CD4-positive, alpha-beta T cell treated with Interleukin-15 for 4 hours (primary cell): ENCODE measurements at places on chromosomes 2 and 18.
A peak's percentile ranks its signal among the peaks of the same experiment; 100 is the strongest.

DNA sequence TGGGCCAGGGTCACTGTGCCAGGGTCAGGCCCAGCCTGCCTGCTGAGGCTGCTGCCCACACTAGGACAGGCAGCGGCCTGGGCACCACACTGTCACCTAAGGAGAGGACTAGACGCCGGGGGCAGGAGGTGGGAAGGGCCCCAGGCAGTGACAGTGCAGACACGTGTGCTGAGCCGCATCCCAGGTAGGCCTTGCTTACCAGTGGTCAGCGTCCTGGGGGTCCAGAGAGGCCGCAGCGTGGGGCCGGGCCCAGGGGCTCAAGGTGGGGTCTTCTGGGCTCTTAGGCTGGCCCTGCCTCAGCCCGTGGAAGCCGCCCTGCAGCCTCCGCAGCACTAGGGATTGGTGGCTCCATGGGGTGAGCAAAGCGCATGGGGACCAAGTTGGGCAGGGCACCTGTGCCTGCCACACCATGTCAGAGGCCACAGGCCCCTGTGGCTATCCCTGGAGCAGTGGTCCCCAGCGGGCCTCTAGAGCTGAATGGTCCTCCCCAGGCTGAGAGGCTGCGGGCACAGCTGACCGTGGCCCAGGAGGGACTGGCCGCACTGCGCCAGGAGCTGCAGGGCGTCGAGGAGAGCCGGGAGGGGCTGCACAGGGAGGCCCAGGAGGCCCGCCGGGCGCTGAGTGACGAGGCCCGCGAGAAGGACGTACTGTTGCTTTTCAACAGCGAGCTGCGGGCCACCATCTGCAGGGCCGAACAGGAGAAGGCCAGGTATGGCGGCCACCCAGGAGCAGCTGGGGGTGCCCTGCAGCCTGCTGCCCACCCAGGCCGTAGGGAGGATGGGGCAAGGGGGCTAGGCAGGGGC lies 35.2 kb upstream of the SNED1 start:
- no peak for DNase-seq

- no peak for DNase-seq
Observed at GRCh38 chr2:237859533-237860272, at the start of gene RAMP1. Gene RAMP1 (plus strand): TSS chr2:237859623. CDS start chr2:237859676, 53 bp downstream.

GRCh38 chr2:197707316-197708213 lies 2.4 kb downstream of the MARS2 start:
- DNase-seq, result peak; percentile 32

DNA sequence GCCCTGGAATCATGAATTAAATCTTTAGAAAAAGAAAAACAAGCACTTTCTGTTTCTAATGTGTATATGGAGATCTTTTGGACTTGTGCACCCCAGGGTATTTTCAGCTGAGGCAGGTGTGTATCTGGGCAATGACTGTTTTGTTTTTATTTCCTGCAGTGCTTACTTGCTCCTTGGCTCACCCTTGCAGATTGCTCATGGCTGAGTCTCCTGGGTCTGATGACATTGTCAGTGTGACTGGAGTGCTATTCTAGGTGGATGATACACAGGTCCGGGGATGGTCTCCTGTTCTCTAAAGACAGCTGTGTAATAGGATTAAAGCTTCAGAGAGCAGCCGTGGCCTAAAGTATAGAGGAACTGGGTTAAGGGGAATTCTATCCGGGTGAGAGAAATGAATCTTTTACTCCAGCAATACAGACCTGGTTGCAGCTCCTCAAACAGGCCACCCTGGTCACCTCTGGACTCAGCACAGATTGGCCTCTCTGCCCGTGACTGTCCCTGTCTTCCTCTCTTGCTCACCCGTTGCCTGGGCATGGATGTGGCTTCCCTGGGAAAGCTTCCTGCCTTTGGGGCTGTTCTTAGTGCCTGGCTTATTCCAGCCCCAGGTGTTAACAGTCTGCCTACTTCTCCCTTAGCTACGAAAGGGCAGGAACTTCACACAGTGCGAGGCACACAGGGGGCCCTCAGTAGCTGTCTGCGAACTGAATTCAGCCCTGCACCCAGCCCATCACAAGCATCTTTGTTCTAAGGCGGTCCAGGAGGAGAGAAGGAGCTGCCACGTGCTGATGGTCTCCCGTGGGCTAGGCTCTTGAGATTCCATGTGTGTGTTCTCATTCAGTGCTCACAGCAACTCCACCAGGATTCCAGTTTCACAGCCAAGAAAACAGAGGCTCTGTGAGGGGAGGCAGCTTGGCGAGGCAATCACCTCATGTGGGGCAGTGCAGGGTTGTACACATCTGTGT lies 84.3 kb downstream of the ACOXL start:
- no peak for DNase-seq

- DNase-seq, result no peak
Observed at GRCh38 chr2:200829258-200829655, 17.5 kb downstream of the BZW1 start.

GRCh38 chr2:181779288-181780021 lies 99.1 kb upstream of the NEUROD1 start:
- DNase-seq, result no peak

DNA sequence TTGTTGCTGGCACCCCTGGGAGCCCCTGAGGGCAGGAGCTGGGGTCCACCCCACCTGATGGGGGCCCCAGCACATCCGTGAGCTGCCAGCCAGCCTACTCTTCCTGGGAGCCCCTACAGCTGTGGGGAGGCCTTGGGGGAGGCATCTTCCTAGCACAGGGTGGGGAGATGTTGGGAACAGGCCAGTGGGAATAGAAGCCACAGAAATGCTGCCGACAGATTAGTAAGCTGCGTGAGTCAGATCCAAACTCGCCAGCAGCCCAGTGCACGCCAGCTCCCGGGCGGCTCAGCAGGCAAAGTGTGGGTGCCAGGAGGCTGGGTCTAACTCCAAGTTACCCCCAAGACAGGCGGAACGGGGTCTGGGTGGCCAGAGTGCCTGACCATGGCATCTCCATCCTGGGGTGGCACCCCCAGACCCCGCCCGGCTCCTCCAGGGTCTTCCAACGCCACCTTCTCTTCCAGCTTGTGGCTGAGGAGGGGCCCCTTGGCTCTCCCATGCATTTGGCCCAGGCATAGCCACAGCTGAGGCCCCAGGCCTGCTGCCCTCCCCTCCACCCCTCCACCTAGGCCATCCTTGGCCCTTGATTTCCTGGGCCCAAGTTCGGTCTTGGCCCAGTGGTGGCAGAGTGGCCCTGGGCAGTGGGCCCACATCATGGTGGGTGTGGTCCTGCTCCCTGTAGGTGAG lies 15.3 kb downstream of the CROCC2 start:
- DNase-seq, result no peak

- DNase-seq, result no peak
Observed at GRCh38 chr2:162607915-162608314, 230.7 kb downstream of the KCNH7 start.

DNA sequence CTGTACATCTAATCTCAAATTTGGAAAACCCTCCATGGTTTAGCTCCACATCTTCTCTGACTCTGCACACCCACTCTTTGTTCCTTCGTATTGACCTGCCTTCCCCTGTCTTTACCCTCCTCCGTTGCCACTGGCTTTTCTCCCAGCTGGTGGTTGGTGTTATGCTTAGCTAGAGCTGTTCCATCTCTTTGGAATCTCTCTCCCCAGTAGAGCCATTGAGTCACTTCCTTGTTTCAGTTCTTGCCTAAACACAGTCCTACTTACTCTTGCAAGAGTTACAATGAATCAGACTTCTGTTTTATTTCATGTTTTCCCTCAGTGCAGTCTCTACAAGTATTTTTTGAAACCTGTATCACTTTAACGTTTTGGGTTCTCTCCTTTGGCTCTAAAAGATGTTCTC lies 263.9 kb downstream of the LTBP1 start:
- DNase-seq, result no peak

DNA sequence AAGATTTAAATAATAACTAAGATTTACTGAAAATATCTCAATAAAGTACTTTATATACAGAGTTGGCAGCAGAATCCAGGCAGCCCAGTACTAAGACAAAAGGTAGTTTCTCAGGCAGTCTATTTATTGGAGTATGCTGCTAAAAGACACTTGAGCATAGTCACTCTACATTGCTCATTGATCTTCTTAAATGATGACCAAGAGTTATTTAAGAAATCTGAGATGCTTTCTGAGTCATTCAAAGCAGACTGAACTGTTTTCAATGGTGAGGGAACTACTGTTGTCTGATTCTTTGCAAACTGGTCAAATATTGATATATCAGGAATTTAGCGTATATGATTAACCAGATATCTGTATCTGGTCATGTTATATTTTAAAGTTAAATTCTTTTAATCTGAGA lies 133.6 kb downstream of the PHLPP1 start:
- no peak for DNase-seq

GRCh38 chr2:216399621-216400020 lies 12.7 kb upstream of the SMARCAL1 start:
- no peak for DNase-seq

GRCh38 chr2:64283641-64284361 lies 139.6 kb upstream of the PELI1 start:
- DNase-seq, result peak; percentile 41

DNA sequence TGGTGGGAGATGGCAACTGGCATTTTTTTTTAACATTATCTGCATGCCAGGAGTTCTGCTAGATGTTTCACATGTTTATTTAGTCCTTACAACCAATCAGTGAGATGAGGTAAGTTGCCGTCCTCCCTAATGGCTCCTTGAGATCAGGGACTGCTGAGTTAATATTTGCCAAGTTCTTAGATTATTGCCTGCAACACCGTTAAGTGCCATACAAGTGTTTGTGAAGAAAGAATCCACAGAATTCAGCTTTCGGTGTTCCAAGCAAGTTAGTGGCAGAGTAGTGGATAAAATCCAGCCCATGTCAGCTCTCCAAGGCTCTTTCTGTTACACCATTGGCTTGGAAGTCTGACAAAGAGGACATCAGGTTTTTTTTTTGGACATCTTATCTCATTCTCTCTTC lies 95.9 kb downstream of the C1QL2 start:
- DNase-seq, result no peak

- DNase-seq, result no peak
Observed at GRCh38 chr2:207051385-207051965, 112.2 kb downstream of the CPO start.

DNA sequence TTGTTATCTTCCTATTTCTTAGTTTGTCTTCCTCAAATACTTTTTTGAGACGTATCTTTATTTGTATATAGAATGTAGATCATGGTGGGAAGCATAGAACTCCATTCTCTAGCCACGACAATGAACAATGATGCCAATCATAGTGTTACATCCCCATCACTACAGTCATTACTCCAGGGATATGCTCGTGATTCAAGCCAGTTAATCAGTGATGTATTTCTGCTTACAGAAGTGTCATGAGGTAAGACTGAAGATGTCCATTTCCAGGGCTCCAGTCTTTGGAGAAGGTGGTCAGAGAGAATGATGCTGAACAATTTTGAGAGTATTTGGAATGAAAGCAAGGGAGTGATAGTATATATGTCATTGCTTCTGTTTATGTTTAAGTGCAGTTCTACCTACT lies 777.2 kb upstream of the TMEFF2 start:
- no peak for DNase-seq

GRCh38 chr2:68765739-68766375 lies 31.2 kb downstream of the ARHGAP25 start:
- no peak for DNase-seq

- DNase-seq, result no peak
Observed at GRCh38 chr2:234245945-234246344, 195.4 kb downstream of the SPP2 start.

GRCh38 chr2:173184031-173185004 lies 108.7 kb downstream of the MAP3K20 start:
- no peak for DNase-seq

DNA sequence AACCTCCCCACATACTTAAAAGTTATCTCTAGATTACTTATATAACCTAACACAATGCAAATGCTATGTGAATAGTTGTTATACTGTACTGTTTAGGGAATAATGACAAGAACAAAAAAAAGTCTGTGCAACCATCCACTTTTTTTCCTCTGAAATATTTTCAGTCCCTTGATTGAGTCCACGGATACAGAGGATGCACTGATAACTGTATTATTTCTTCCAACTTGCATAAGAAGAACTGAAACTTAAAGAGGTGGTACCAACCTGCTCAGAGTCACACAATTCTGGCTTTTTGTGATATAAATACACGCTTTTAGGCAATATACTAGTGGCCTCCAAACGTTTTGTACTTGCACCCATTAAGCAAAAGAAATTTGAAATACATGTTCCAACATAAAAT lies 1.4 kb downstream of the SMC6 start:
- no peak for DNase-seq

GRCh38 chr2:98771721-98772524 lies 41.0 kb upstream of the MGAT4A start:
- peak; percentile 74 for DNase-seq

DNA sequence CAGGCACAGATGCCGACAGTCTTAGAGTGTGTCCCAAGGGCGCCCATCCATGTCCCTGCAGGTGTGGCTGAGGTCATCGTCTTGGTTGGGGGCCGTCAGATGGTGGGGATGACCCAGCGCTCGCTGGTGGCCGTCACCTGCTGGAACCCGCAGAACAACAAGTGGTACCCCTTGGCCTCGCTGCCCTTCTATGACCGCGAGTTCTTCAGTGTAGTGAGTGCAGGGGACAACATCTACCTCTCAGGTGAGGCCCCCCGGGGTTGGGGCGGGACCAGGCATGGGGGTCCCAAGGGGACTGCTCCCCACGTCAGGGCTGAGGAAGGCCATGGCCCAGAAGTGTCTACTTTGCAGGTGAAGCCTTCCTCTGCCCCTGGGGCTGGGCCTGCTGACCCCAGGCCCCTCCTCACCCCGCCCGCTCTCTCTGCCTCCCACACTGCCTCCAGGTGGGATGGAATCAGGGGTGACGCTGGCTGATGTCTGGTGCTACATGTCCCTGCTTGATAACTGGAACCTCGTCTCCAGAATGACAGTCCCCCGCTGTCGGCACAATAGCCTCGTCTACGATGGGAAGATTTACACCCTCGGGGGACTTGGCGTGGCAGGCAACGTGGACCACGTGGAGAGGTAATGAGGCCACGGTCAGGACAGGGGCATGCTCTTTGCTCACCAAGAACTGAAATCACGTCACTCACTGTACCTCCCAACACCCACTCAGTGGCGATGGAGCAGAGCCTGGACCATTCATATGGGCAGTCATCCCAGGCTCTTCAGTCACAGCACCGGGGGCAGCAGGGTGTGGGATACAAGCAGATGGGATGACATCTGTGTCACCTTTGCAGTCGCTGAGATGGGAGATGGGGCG lies 230.8 kb downstream of the ATAD2B start:
- no peak for DNase-seq

GRCh38 chr2:119668546-119668945 lies 10.5 kb upstream of the TMEM177 start:
- DNase-seq, result no peak

- no peak for DNase-seq
Observed at GRCh38 chr2:86284987-86285386, 52.4 kb downstream of the REEP1 start.

GRCh38 chr18:45014047-45014501 lies 333.4 kb downstream of the SETBP1 start:
- DNase-seq, result no peak

DNA sequence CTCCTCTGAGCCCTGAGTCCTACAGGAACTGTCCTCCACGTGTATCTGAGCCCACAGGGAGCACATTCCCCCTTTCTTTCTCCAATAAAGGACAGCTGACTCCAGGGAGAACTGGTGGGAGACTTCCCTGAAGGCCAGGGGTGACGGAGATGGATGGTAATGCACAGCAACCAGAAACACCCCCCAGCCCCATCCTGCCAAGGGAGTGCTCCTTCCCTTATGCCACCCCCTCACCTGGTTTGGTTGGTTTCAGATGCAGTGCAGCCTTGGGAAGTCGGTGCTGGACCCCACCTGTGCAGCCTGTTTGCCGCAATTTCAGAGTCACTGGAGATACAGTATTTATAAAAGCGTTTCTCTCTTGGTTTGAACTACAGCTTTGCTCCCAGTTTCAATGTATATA lies 24.0 kb downstream of the GPR55 start:
- no peak for DNase-seq

- no peak for DNase-seq
Observed at GRCh38 chr2:229257985-229258384, 13.1 kb downstream of the PID1 start.

- no peak for DNase-seq
Observed at GRCh38 chr18:65435534-65435933, 315.3 kb upstream of the CDH7 start.
